IPS-NIHi11 (cell line): ENCODE measurements at places on chromosomes 12 and 14.

GRCh38 chr14:59032826-59033225, 155.6 kb upstream of the DAAM1 start:
- no peak for DNase-seq

DNA sequence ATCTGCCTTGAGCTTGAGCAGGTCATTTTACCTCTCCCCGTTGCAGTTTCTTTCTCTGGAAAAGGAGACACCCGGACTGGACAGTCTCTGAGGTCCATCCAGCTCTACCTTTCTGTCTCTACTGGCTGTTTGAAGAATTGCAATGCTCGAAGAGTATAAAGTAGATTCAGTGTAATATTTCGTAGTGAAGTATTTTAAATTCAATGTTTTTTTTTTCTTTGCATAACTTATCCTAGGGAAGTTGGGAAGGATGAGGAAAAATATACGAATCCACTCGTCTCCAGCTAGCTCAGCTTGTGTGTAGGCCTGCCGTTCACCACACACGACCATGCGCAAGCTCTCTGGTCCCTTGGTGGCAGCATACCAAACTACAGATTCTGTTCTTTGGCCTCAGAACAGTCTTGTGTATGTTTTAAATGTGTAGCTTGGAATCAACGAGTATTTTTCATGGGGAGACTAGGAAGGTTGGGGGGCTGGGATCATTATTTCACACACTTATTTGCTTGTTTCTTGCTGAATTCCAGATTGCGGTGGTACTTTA, 307.9 kb downstream of the CACNA1C start:
- no peak for DNase-seq

GRCh38 chr14:72745991-72746980, 147.6 kb downstream of the DPF3 start:
- DNase-seq: no peak

- DNase-seq: no peak
Measured at GRCh38 chr12:127411166-127411915, 855.6 kb upstream of the TMEM132C start.

- no peak for DNase-seq
Measured at GRCh38 chr12:18718462-18718861, 19.4 kb downstream of the PLCZ1 start.

GRCh38 chr12:25376407-25376806, 125.7 kb upstream of the KRAS start:
- no peak for DNase-seq

GRCh38 chr12:106387848-106388377, 30.4 kb downstream of the POLR3B start:
- DNase-seq: no peak

DNA sequence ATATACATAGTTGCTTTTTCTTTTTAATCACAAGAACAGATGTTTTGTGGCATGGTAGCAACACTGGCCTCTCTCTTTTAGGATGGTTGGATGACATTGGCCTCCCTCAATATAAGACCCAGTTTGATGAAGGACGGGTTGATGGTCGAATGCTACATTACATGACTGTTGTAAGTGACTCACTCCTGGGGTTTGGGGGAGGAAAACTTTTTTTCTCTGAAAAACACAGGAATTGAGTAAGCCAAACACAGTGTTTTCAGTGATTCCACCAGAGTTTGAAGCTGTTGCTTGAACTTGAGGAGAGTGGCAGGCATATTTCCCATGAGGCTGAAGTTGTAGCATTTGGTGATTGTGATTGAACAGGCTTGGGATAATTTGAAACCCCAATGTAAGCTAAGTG, 13.7 kb upstream of the REP15 start:
- no peak for DNase-seq

DNA sequence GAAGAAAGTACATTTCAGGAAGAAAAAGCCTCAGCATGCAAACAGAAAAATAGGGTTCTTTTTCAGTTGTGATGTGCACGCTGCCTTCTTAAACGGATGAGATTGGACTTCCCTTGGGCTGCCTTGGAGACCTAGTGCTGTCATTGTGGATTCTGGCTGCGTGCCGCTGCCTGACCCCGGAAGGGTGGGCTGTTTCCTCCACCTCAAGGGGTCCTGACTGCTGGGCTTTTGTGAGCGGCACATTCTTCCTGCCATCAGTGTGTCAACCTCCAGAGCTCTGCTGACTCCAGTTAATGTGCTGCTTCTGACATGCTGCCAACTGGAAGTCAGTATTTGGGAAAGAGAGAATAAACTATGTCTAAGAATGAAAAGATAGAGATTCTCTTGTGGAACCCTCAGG, 25.1 kb downstream of the CCNK start:
- no peak for DNase-seq

DNA sequence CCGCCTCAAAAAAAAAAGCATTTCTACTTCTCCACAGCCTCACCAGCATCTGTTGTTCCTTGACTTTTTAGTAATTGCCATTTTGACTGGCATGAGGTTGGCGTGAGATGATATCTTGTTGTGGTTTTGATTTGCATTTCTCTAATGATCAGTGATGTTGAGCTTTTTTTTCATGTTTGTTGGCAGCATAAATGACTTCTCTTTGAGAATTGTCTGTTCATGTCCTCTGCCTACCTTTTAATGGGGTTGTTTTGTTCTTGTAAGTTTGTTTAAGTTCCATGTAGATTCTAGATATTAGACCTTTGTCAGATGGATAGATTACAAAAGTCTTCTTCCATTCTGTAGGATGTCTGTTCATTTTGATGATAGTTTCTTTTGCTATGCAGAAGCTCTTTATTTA, 182.9 kb downstream of the FOXG1 start:
- DNase-seq: no peak

DNA sequence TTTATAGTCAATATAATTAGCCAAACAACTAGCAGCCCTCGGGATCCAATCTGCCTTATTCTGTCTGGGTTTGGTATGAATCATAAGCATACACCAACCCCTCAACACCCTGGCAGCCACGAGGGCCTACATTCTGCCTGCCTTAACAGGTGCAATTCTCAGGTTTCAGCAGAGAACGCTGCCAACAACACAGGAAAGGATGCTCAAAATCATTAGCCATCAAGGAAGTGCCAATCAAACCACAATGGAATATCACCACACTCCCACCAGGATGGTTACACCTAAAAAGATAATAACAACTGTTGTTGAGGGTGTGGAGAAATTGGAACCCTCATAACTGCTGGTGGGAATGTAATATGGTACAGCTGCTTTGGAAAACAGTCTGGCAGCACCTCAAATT, 122.8 kb downstream of the TTC7B start:
- no peak for DNase-seq

- DNase-seq: no peak
Measured at GRCh38 chr14:29077916-29078315, 311.3 kb downstream of the FOXG1 start.

- no peak for DNase-seq
Measured at GRCh38 chr12:126432780-126433179, 1367.5 kb downstream of the AACS start.

GRCh38 chr12:38585086-38585485, 268.5 kb downstream of the ALG10B start:
- DNase-seq: no peak

- no peak for DNase-seq
Measured at GRCh38 chr12:95859947-95860850, 1.4 kb downstream of the SNRPF start.

- DNase-seq: no peak
Measured at GRCh38 chr12:13718271-13718670, 263.1 kb downstream of the GRIN2B start.

- DNase-seq: no peak
Measured at GRCh38 chr14:103293465-103293864, 40.6 kb upstream of the EIF5 start.

DNA sequence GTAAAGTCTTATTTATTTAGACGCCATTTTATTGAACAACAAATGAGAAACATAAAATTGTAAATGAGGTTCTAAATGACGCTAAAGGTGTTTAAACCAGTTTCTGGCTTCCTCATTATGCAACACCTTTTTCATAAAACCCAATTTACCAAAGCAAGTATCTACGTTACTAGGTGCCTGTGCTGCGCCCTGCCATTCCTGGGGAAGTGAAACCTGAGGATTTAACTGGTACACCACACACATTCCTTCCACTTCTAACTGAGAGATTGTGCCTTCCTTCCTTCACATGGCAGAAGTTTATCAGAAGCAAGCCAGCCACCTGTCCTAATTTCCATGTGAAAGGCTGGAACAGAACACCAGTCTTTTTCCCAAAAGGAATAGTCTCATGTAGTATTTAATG, 40.3 kb upstream of the GCH1 start:
- DNase-seq: no peak

GRCh38 chr12:75065482-75065881, 144.2 kb downstream of the KCNC2 start:
- DNase-seq: no peak

- DNase-seq: no peak
Measured at GRCh38 chr14:98181241-98181640, 1090.8 kb downstream of the BCL11B start.

DNA sequence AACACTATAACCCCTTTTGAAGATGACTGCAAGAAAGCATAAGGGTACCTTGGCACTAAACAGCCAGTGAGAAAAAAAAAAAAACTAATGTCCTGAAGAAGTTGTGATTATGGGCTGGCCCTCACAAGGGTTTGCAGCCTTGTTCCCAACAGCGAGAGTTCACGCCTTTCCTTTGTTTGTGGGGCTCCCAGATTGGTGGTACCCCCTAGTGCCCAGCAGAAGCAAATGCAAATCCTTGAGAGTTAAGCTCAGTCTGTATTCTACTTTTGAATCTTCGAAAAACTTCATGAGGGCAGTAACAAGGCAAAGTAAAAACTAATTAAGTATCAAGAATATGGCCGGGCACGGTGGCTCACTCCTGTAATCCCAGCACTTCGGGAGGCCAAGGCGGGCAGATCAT, 238.9 kb upstream of the LMO3 start:
- peak; percentile 39 for DNase-seq

DNA sequence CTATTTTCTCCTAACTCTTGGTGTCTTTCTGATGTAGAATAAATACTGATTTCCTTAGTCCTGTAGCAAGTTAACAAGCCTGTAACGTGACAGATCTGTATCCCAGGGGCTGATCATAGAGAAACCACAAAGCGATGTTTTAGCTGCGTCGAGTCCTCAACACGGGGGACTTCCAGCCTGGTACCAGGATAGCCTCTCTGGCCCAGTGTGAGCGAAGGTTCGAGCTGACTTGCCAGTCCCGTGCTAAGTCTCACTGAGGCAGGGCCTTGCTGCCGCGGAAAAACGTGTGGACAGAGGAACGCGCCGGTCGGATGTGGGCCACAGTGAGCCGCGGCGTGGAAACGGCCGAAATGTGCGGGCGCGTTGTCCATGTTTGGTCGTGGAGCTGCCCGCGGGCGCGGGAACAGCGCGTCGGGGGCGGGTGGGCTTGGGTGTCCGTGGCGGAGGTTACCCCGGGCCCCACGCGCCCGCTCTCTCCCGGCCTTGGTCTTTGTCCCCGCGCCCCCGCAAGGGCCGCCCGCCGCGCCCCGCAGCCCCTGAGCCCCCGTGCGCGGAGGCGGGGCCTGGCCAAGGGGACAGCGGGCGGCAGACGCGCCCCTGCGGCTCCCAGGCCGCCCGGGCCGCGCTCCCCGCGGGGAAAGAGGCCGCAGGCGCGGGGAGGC, 531 bp upstream of the EML1 start:
- DNase-seq: no peak

GRCh38 chr14:68770553-68771286, 22.1 kb downstream of the ZFP36L1 start:
- no peak for DNase-seq

- no peak for DNase-seq
Measured at GRCh38 chr12:21476949-21477348, 24.5 kb downstream of the RECQL start.

GRCh38 chr12:25315388-25315787, 64.7 kb upstream of the KRAS start:
- DNase-seq: no peak

DNA sequence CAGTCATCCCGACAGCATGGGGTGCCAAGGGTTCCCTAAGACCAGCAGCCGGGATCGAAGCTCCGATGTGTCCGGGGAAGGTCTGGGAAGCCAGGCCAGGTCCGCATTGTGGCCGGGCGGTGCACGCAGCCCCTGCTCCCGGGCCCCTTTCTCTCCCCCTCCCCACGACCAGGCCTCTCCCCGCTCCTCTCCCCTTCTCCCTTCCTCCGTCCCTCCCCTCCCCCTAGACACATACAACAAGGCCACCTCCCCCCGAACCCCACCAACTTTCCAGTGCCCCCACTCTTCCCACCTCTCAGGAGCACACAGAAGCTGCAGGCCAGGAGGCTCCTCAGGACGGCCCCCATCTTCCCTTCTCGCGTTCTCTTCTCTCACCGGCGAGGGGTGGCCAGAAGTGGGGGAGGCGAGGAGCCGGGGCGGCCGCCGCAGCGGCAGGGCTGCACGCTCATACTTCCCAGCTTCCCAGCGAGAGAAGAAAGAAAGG, 413 bp downstream of the LRP6 start:
- DNase-seq: peak; percentile 78

DNA sequence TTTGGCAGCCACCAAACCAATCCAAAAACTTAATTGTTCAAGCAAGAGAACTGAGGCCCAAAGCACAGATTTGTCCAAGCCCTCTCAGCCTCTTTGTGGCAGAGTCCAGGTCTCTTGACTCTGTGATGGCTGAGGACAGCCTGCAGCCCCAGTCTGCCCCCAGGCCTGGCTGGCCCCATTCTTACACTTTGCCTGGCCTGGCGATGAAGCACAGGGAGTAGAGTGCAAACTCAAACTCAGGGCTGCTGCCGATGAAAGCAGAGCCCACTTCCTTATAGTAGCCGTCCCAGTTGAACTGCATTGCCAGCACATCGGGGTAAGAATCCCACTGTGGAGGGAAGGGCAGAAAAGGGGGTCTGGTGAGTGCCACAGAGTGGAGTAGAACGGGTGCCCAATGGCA, 5.6 kb upstream of the RPAP3 start:
- no peak for DNase-seq

GRCh38 chr12:92079054-92079385, 66.6 kb downstream of the BTG1 start:
- DNase-seq: no peak

DNA sequence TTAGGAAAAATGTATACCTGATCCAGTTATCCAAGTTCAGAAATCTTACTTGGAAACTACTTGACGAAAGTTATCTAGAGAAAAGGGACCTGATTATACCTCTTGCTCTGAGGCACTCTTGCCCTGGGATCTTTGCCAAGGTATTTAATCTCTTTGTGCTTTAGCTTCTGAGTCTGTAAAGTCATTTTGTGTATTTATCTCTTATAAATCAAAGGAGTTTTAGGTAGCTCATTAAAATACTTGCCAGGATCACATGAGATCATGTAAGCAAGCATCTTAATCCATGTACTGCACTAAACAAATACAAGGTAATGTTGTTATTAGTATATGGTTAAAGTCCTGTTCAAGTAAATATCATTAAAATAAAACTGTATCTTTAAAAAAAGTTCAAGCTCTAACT, 147.5 kb downstream of the IPO8 start:
- no peak for DNase-seq
